Activated T-cell treated with anti-CD3 and anti-CD28 coated beads, Interleukin-2, amount 50 U/mL, for 72 hours (primary cell): ENCODE measurements at places on chromosomes 12 and 14. TPM values are rescaled to one million over a fixed set of nuclear protein-coding genes. Genes with fewer than 3 reads are reported as not detected.

DNA sequence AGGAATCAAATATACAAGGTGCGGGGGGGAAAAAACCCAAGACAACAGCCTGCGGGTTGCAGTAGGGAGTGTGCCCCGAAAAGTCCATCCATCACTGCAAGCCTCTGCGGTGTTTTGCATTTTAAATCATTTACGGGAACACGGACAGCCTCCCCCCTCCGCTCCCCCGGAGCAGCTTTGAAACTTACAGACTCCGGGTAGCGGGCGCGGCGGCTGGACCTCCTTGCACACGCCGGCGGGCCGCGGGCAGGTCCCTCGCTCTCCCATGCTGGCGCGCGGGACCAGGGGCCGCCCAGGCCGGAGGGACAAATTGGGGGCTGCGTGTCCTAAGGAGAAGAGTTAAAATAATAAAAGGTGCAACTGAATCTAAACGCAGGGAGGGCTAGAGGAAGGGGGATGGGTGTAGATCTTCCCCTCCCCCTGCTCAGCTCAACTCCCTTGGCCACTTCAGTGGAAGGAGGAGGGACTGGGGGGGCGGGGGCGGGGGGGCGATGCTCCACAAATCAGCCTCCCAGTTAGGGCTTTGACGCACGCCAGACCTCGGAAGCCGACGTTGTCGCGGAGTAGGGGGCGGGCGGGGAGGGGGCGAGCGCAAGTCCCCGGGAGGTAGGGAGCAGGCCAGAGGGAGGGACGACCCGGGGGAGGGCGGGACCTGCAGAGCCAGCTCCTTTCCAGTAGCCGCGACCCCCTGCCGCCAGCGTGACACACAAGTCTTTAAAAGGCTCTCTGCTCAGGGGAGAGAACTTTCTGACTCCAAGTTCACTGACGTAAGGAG, at the start of gene KCNJ8:
Gene KCNJ8, minus strand, starts transcription at position 349 of the 775 bp plus-strand sequence. CDS start 1,090 bp downstream, outside the sequence.
- DNase-seq = peak; percentile 4
- H3K27me3 ChIP-seq = peaks cover 50% of the 10 kb centered on the region
- peaks cover 16% of the 10 kb centered on the region for H3K4me1 ChIP-seq
- H3K27ac ChIP-seq = no peak within 1 kb of the TSS
- no peaks in the 10 kb centered on the region for H3K36me3 ChIP-seq

GRCh38 chr12:77407931-77408330, 342.6 kb upstream of the E2F7 start:
- no peaks in the 10 kb centered on the region for H3K36me3 ChIP-seq
- H3K4me1 ChIP-seq = no peaks in the 10 kb centered on the region
- no peak overlapping the region for H3K4me3 ChIP-seq
- H3K27me3 ChIP-seq = no peaks in the 10 kb centered on the region

DNA sequence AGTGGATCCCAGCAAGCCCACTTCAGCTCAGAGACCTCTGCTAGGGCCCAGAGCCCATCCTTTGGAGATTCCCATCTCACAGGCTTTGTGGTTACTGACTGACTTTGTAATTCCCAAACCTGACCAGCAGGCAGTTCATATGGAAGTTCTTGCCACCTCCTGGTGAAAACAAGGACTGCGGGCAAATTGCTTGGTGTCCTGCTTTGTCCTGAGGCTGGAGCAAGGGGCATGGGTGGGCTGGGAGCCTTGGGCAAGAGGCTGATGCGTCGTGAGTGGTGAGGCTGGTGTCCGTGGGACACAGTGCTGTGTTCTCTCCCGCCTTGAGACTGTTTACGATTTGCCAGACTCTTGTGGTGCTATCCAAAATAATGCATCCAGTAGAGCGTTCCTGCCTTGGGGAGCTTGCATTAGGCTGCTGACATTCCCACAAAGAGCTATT, 91.0 kb downstream of the LRRC74A start:
- H3K27ac ChIP-seq = no peak overlapping the region
- H3K4me1 ChIP-seq = peaks cover 49% of the 10 kb centered on the region
- H3K4me3 ChIP-seq = no peak overlapping the region
- no peaks in the 10 kb centered on the region for H3K27me3 ChIP-seq

- H3K27me3 ChIP-seq = no peaks in the 10 kb centered on the region
- no peak overlapping the region for H3K27ac ChIP-seq
- peaks cover 24% of the 10 kb centered on the region for H3K4me1 ChIP-seq
Observed at GRCh38 chr12:109482894-109483293, 5.5 kb downstream of the UBE3B start.

The PRPH gene
- total RNA-seq = 1.7 TPM

The EIF2S3B gene
- 0.63 TPM for total RNA-seq
